ENCODE measurements at places on chromosomes 16 and 17. TPM values are rescaled to one million over a fixed set of nuclear protein-coding genes. Genes with fewer than 3 reads are reported as not detected.

- peaks cover 3% of the 10 kb centered on the region for H3K4me1 ChIP-seq
- H3K27ac ChIP-seq: peak overlapping the region; percentile 38
- no peaks in the 10 kb centered on the region for H3K27me3 ChIP-seq
- peak; percentile 54 for DNase-seq
Measured at GRCh38 chr17:2347805-2348685, 10.7 kb downstream of the SGSM2 start.

DNA sequence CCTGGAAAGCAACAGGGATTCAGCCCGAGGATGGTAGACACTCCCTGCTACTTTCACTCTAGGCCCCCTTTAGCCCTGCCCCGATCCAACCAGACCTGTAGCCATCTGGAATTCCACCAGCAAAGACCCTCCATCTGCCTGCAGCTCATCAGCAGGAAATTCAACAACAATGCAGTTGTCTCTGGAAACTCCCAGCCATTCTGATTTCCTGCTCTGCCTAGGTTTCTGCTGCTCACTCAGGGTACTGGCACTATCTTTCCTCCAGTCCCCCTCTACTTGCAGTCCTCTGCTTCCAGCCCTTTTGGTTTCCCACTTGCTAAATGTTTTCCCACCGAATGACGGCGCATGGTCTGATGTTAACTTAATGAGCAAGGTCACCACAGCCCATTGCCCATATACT is 2.7 kb upstream of the SP6 start:
- H3K27ac ChIP-seq: no peak overlapping the region
- H3K4me3 ChIP-seq: no peak overlapping the region
- H3K36me3 ChIP-seq: no peaks in the 10 kb centered on the region
- no peaks in the 10 kb centered on the region for H3K27me3 ChIP-seq
- peaks cover 3% of the 10 kb centered on the region for H3K4me1 ChIP-seq

The CCL17 gene
- total RNA-seq: not detected

The CES1 gene
- total RNA-seq: 8.4 TPM

- H3K27me3 ChIP-seq: no peaks in the 10 kb centered on the region
- DNase-seq: peak; percentile 75
- H3K27ac ChIP-seq: no peak overlapping the region
- H3K4me3 ChIP-seq: no peak overlapping the region
- H3K4me1 ChIP-seq: peaks cover 29% of the 10 kb centered on the region
- H3K36me3 ChIP-seq: no peaks in the 10 kb centered on the region
Measured at GRCh38 chr16:66954097-66954659, 6.9 kb upstream of the CES3 start.

- H3K36me3 ChIP-seq: no peaks in the 10 kb centered on the region
- H3K4me3 ChIP-seq: no peak overlapping the region
- H3K4me1 ChIP-seq: no peaks in the 10 kb centered on the region
Measured at GRCh38 chr17:3260600-3260999, 37.6 kb downstream of the OR3A1 start.

GRCh38 chr16:14300705-14301168 is 229.6 kb downstream of the MRTFB start:
- H3K27ac ChIP-seq: peak overlapping the region; percentile 74
- H3K36me3 ChIP-seq: no peaks in the 10 kb centered on the region
- H3K27me3 ChIP-seq: no peaks in the 10 kb centered on the region
- DNase-seq: peak; percentile 51
- no peak overlapping the region for H3K4me3 ChIP-seq

The KRT24 gene
- total RNA-seq: not detected

GRCh38 chr17:82767041-82767754 is 15.3 kb downstream of the TBCD start:
- peak; percentile 72 for DNase-seq
- H3K27ac ChIP-seq: no peak overlapping the region
- H3K27me3 ChIP-seq: no peaks in the 10 kb centered on the region
- peaks cover 9% of the 10 kb centered on the region for H3K4me1 ChIP-seq

The FOXN1 gene
- not detected for total RNA-seq

GRCh38 chr16:15459791-15460190 is 25.4 kb downstream of the BMERB1 start:
- H3K4me3 ChIP-seq: no peak overlapping the region
- no peaks in the 10 kb centered on the region for H3K27me3 ChIP-seq
- no peak overlapping the region for H3K27ac ChIP-seq
- no peak for DNase-seq

Measured in liver (tissue), 10 donors.